ENCODE measurements at places on chromosomes 7 and 10.

DNA sequence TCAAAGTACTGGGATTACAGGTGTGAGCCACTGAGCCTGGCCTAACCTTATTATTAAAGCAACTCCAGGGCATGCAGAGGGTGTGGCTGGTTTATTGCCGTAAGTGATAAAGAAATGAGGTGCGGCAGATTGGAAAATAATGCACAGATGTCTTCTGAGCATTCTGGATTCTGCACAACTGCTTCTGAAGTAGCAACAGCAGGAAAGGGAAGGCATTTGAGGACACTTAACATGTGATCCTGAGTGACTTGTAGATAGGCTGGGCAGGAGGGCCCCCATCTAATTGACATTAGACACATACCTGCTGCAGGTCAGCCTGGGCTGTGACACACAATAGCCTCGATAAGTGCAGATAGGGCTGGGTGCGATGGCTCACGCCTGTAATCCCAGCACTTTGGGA lies 5.6 kb downstream of the RHBDD2 start:
- no peak for DNase-seq

DNA sequence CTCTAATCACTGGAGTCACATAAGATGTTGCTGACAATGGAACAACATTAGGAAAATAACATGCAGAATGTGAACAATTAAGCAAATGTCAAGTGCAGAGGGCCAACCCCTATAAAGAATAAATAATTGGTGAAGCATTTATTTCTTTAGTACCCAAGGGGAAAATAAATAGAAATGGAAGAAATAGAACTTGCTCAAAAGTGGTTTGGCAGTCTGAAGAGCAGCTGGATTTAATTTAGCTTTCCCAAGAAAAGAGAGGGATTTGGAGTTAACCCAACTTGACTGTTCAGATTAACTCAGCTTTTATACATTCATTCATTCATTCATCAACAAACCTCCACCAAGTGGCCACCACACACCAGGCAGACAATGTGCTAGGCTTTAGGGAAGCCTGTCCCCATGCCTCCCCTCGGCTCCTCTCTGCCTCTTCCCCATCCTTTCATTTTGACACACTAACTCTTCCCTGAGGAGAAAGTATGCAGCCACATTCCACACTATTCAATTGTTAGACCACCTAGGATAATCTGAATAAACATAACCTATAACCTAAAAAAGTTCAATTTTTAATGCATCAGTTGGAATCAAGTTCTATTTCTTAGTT lies 295.5 kb downstream of the AHR start:
- no peak for DNase-seq

- DNase-seq = no peak
Observed at GRCh38 chr10:1410469-1411395, 326.6 kb downstream of the ADARB2 start.

- DNase-seq = peak; percentile 34
Observed at GRCh38 chr7:142383841-142384492, 126.1 kb upstream of the PRSS58 start.

GRCh38 chr10:97278491-97278989 lies 13.9 kb downstream of the ARHGAP19 start:
- no peak for DNase-seq

DNA sequence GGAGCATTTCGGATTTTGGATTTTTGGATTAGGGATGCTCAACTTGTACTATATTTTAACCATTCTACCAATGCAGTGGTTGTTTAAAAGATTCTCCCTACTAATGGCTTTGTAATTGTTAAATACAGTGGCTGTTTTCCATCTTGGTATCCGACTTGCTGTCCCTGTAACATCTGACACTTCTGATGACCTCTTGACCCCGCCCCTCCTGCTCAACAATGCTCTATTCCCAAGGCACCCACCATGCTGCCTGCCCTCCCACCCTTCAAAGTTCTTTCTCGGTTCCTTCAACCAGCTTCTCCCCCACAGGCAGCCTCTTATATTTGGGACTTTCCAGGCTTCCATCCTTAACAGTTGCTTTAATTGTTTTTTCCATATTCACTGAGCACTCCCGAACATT lies 2.0 kb downstream of the PRTFDC1 start:
- no peak for DNase-seq

GRCh38 chr7:114852293-114852692 lies 69.6 kb upstream of the MDFIC start:
- DNase-seq = no peak

- no peak for DNase-seq
Observed at GRCh38 chr10:43844221-43844620, 195.5 kb upstream of the ZNF32 start.

GRCh38 chr7:137501562-137501961 lies 158.0 kb upstream of the PTN start:
- DNase-seq = no peak

- no peak for DNase-seq
Observed at GRCh38 chr10:27771231-27771630, 25.6 kb upstream of the MKX start.

Data from CD4-positive, alpha-beta T cell (primary cell).